ENCODE measurements at places on chromosomes 2 and 18. TPM values are rescaled to one million over a fixed set of nuclear protein-coding genes. Genes with fewer than 3 reads are reported as not detected.

Gene GPBAR1
- 1.1 TPM for total RNA-seq

Gene FASTKD1
- 25.3 TPM for total RNA-seq

Gene PARD3B
- total RNA-seq: 2.3 TPM

DNA sequence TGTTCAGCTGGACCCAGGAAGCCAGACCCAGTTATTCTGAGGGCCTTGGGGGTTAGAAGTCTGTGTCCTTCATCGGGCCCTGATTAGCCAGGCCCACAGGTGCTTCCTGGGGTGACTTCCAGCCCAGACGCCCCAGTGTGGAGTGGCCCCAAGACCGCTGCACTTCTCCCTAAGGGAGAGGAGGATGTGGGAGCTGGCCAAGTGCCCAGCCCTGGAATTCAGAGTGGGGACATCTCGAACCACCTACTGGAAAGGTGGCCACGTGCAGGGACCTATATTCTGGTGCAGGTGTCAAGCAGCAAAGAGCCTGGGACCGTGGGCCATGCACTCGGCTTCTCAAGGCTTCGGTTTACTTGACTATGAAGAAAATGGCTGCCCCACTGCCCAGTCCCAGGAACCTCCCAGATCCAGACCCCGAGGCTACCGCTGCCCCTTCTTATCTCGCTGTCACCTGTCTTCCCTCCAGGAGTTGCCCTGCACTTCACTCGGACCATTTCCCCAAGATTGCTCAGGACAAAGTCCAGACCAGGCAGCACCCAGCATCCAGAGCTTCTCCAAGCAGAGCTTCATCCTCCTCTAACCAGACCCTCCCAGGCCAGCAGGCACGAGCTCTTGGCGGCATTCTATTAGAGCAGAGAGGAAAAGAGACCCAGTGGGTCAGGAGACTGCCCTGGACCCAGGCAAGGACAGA is 142.8 kb upstream of the ID2 start:
- no peak for DNase-seq
- H3K27me3 ChIP-seq: peaks cover 9% of the 10 kb centered on the region
- no peak overlapping the region for H3K27ac ChIP-seq
- peaks cover 29% of the 10 kb centered on the region for H3K4me1 ChIP-seq
- no peak overlapping the region for H3K4me3 ChIP-seq

DNA sequence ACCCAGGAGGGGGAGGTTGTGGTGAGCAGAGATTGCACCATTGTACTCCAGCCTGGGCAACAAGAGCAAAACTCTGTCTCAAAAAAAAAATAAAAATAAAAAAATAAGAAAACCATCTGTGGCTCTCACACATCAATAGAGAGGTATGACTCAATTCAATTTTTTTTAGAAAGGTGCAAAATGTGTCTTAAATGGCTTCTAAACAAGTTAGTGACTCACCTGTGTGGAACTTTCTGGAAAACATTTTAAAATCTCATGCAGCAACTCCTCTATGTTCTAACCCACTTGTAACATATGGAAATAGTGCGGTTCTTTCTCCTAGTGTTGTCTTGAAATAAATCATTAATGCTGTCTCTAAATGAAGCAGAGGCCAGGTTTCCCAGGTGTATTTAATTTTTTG is 10.7 kb upstream of the SULT1C4 start:
- no peak overlapping the region for H3K27ac ChIP-seq
- H3K27me3 ChIP-seq: peaks cover 3% of the 10 kb centered on the region
- no peak for DNase-seq
- H3K36me3 ChIP-seq: no peaks in the 10 kb centered on the region

GRCh38 chr2:234368861-234369261 is 128.0 kb downstream of the ARL4C start:
- peak overlapping the region; percentile 81 for H3K4me3 ChIP-seq
- no peaks in the 10 kb centered on the region for H3K27me3 ChIP-seq
- peak; percentile 27 for DNase-seq

- no peaks in the 10 kb centered on the region for H3K27me3 ChIP-seq
- H3K4me3 ChIP-seq: no peak overlapping the region
- H3K4me1 ChIP-seq: no peaks in the 10 kb centered on the region
- H3K27ac ChIP-seq: no peak overlapping the region
- no peak for DNase-seq
Measured at GRCh38 chr2:24838541-24838940, 45.3 kb downstream of the CENPO start.

DNA sequence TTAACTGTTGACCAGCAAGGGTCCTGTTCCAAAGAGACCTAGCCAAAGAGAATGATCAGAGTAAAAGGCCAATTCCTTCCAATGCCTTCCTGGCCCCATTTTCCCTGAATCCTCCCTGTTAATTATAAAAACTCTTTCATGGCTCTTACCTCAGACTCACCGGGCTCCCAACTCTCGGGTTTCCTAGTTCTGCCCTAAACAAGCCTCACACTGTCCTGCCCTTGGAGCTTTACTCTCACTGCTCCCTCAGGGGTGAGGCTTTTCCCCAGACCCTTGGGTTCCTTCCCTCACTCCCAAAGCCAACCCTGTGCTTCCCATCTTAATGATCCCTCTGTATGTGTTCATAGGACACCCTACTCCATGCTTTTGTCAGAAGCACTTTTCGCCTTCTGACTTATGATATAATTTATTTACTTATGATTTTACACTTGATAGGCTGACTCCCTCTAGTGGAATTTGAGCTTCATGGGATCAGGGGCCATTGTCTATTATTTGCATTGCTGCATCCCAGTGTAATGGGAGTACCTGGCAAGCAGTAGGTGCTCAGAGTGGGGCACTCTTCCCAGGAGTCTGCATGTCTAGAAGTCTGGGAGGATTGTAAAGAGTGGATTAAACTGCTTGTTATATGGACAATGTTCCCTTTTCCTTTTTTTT is 29.9 kb upstream of the ZNG1B start:
- peaks cover 44% of the 10 kb centered on the region for H3K27me3 ChIP-seq
- H3K4me3 ChIP-seq: no peak overlapping the region
- no peak for DNase-seq
- H3K36me3 ChIP-seq: no peaks in the 10 kb centered on the region

GRCh38 chr2:239285932-239286230 is 114.9 kb downstream of the HDAC4 start:
- no peaks in the 10 kb centered on the region for H3K36me3 ChIP-seq
- DNase-seq: no peak
- H3K4me3 ChIP-seq: peak overlapping the region; percentile 81
- no peaks in the 10 kb centered on the region for H3K27me3 ChIP-seq
- peak overlapping the region; percentile 65 for H3K27ac ChIP-seq

Gene ABCG5
- total RNA-seq: not detected

Gene BCL11A
- total RNA-seq: 11.6 TPM

Gene CFAP221
- not detected for total RNA-seq

GRCh38 chr2:47721296-47721695 is 61.6 kb upstream of the MSH6 start:
- H3K4me1 ChIP-seq: no peaks in the 10 kb centered on the region
- H3K36me3 ChIP-seq: no peaks in the 10 kb centered on the region
- H3K4me3 ChIP-seq: no peak overlapping the region
- peaks cover 2% of the 10 kb centered on the region for H3K27me3 ChIP-seq
- DNase-seq: no peak

DNA sequence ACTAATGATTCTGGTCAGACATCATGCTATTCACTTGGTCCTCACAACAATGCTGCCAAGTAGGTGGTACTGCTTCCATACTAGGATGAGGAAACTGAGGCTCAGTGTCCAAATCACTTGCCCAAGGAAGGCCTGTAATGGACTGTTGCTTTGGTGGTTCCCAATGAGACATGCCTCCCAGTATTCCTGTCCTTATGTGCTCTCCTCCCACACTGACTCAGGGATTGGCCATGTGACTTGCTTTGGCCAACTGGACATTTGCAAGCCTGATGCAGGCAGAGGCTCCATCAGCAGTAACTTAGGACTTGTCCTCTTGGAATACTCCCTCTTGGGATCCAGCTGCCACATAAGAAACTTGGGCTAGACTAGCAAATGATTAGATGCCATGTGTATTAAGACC is 3.0 kb downstream of the FBXO41 start:
- DNase-seq: no peak
- no peaks in the 10 kb centered on the region for H3K27me3 ChIP-seq
- H3K4me1 ChIP-seq: peaks cover 29% of the 10 kb centered on the region

Gene CXCR1
- total RNA-seq: not detected

DNA sequence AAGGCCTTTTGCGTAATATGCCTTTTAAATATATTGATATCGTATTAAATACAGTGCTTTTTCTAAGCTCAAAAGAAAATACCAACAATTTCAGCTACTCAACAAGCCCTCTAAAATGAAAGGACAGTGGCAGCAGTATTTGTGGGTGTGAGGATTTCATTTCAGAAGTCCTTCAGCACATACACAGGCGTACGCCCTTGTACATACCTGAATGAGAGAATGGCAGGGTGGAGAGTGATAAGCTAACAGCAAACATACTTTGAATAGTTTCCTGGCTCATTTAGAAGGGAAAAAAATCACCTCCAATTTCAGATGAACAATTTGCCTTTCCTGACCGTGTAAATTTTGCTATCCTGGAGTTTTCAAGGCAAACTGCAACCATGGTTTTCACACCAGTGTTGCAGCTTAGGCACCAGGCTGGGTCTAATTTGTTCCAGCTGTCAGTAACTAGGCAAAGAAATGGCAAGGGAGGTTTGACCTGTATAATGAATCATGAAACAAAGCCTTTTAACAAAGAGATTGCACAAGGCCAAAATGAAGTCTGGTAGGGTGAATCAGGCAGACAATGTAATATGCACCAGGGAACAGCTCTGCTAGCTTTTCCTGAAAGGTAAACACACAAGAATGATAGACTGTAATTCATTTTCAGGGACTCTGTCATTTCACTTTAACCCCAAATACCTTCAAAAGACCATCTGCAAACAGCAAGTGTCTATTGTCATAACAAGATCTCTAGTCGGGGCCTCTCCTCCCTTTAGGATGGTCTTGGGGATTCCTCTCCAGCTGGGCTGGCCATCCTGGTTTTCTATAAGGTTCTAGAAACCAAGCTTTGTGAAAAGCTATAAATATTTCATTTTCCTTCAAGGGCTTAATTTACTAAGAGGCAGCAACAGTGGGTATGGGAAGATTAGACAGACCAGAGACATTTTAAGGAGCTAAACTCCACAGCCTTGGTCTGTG is 11.5 kb downstream of the ANKRD29 start:
- H3K36me3 ChIP-seq: no peaks in the 10 kb centered on the region
- peaks cover 18% of the 10 kb centered on the region for H3K27me3 ChIP-seq
- DNase-seq: no peak
- H3K27ac ChIP-seq: no peak overlapping the region
- H3K4me1 ChIP-seq: no peaks in the 10 kb centered on the region

- peaks cover 39% of the 10 kb centered on the region for H3K36me3 ChIP-seq
- H3K4me3 ChIP-seq: no peak overlapping the region
- peak overlapping the region; percentile 76 for H3K27ac ChIP-seq
- H3K4me1 ChIP-seq: no peaks in the 10 kb centered on the region
- H3K27me3 ChIP-seq: no peaks in the 10 kb centered on the region
Measured at GRCh38 chr18:79924814-79925731, 26.4 kb downstream of the SLC66A2 start.

DNA sequence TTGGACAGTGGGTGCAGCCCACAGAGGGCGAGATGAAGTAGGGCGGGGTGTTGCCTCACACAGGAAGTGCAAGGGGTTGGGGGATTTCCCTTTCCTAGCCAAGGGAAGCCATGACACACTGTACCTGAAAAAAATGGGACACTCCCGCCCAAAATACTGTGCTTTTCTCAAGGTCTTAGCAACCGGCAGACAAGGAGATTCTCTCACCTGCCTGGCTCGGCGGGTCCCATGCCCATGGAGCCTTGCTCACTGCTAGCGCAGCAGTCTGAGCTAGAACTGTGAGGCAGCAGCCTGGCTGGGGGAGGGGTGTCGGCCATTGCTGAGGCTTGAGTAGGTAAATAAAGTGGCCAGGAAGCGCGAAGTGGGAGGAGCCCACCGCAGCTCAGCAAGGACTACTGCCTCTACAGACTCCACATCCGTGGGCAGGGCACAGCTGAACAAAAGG is 244.7 kb downstream of the NBAS start:
- no peak for DNase-seq
- peaks cover 25% of the 10 kb centered on the region for H3K4me1 ChIP-seq
- H3K27me3 ChIP-seq: no peaks in the 10 kb centered on the region
- peak overlapping the region; percentile 32 for H3K27ac ChIP-seq

Gene RBM44
- 1.0 TPM for total RNA-seq

Gene FAP
- not detected for total RNA-seq

Gene BOK
- total RNA-seq: not detected

Gene FHL2
- not detected for total RNA-seq

DNA sequence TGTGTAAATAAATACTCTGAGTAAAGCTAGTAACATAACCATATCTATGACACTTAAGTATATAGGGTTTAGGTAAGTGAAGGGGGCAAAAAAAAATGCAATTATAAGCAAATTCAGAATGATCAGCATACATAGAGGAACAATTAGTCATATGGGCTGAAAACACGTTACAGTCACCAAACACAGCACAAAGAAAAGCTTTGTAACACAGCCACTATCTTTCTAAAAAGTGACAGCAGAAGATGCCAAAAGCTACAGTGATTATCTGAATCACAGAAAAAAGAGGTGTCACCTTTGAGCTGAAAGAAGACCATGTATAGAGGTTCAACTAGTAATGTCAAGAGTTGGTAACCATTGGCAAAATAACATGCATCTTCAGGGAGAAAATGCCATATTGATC is 115.5 kb downstream of the ERBB4 start:
- H3K4me3 ChIP-seq: no peak overlapping the region
- H3K4me1 ChIP-seq: no peaks in the 10 kb centered on the region
- H3K36me3 ChIP-seq: no peaks in the 10 kb centered on the region
- H3K27me3 ChIP-seq: no peaks in the 10 kb centered on the region
- DNase-seq: no peak

Gene CIDEA
- total RNA-seq: not detected

Gene FLACC1
- 5.9 TPM for total RNA-seq

GRCh38 chr2:58131191-58132011 is 84.8 kb downstream of the VRK2 start:
- no peak overlapping the region for H3K27ac ChIP-seq
- peaks cover 4% of the 10 kb centered on the region for H3K36me3 ChIP-seq
- no peaks in the 10 kb centered on the region for H3K4me1 ChIP-seq
- no peaks in the 10 kb centered on the region for H3K27me3 ChIP-seq

Gene ZNF407
- total RNA-seq: 26.7 TPM

Measured in naive thymus-derived CD8-positive, alpha-beta T cell (primary cell).